ENCODE measurements at places on chromosomes 12 and 14.

- no peak for DNase-seq
Observed at GRCh38 chr12:6082613-6083012, 41.9 kb downstream of the VWF start.

DNA sequence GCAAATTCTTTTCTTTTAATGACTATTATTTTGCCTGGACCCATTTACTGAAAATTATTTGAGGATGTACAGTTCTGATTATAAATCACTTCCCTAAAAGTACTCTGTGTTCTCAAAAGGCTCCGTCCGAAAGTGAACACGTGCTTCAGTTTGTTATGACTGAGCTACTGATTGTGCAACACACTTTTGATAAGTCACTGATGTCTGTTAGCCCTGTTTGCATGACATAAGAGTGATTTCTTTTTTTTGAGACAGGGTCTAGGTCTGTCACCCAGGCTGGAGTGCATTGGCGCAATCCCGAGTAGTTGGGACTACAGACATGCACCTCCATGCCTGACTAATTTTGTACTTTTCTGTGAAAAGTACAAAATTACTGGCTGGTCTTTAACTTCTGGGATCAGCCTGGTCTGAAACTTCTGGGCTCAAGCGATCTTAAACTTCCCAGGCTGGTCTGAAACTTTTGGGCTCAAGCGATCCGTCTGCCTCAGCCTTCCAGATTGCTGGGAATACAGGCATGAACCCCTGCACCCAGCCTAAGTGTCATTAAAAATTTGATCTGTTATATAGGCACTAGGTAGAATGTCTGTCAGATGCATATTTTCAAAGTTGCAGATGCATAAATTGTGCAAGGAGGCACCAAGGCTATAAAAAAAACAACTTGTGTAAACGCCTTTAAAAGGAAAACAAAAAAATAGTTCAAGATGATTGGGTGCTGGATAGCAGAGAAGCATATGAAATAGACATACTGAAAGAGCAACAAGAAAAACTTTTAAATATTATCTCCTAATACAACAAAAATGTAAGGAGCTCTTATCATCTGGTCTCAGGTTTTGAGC lies 111.5 kb downstream of the SRGAP1 start:
- no peak for DNase-seq

GRCh38 chr12:59304077-59304721 lies 291.6 kb upstream of the SLC16A7 start:
- no peak for DNase-seq

GRCh38 chr12:96371138-96371789 lies 29.0 kb downstream of the CDK17 start:
- DNase-seq, result no peak

DNA sequence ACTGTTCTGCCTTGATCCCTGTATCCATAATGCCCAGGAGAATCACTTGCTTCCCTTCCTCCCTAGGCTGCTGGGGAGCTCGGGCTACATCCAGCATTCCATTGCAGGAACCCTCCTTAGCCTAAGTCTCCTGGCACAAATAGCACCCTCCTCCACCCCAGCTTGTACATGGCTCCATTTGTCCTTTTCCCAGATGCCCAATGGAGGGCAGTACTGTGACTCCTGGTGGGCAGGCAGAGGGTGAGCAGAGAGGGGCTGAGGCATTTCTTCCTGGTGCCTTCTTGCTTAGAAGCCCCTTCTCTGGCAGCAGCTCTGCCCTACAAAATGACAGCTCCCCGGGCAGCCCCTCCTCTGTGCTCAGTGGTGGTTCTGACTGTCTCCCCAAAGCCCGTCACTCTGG lies 86.5 kb downstream of the RBM19 start:
- no peak for DNase-seq

GRCh38 chr14:69921052-69921451 lies 41.8 kb downstream of the SMOC1 start:
- no peak for DNase-seq

GRCh38 chr14:51806026-51807023 lies 54.1 kb upstream of the GNG2 start:
- DNase-seq, result no peak

DNA sequence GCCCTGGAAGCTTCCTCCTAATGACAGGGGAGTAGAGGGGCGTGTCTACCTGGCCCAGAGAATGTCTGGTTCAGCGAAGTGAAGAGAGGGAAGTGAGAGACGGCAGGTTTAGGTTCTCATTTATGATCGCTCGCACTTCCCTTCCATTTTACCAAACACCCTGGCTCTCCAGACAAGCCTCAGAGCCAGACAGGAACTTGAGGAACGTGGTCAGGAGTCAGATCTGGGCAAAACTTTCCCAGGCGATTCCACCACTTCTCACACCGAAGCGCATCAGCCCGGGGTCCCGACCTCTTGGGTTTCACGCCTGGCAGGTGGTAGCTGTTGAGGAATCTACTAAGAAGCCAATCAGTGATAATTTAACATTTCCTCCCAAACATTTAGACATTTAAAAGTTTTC lies 21.3 kb downstream of the ACTN1 start:
- no peak for DNase-seq

- no peak for DNase-seq
Observed at GRCh38 chr14:40119765-40120164, 687.5 kb upstream of the FBXO33 start.

- DNase-seq, result no peak
Observed at GRCh38 chr12:1778911-1779310, 41.5 kb upstream of the LRTM2 start.

DNA sequence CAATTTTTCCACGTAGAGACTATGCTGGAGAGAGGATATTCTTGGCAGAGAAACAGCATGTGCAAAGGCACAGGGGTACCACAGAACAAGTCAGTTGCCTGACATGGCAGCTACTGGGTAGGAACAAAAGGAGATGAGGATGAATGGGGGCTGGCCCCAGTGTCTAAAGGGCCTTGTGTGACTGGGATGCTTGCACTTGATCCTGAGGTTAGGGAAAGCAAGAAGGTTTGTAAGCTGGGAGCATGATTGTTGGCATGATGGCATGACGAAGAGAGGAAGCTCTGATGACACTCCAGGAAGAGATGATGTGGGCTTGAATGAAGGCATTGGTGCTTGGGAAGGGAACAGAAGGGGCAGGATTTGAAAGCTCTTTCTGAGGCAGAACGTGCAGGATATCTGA lies 139.1 kb downstream of the ZFP36L1 start:
- DNase-seq, result no peak

All from keratinocyte (primary cell).